SK-N-SH (cell line): ENCODE measurements at places on chromosomes 12 and 14.

- H3K27ac ChIP-seq: no peak overlapping the region
- DNase-seq: no peak
- H3K4me3 ChIP-seq: no peak overlapping the region
- no peaks in the 10 kb centered on the region for H3K36me3 ChIP-seq
- no peaks in the 10 kb centered on the region for H3K27me3 ChIP-seq
- H3K4me1 ChIP-seq: no peaks in the 10 kb centered on the region
These were observed 572.3 kb downstream of the ETNK1 start for GRCh38 chr12:23197266-23197665.

DNA sequence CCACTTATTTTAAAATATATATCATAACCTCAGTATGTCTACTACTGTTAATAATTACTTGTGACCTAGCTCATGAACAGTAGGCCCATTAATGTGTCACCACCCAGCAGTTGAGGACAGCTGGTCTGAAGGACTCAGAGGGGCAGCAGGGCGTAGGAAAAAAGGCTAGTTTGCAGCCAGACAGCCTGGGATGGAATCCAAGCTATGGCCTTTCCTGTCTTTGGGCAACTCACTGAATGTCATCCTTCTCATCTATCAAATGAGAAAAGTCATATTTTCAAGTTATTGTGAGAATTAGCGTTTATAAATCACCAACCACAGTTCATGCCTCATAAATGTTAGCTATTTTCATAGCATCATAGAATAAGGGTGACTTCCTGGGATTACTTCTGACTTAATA, 12.3 kb downstream of the DENND5B start:
- peak overlapping the region; percentile 53 for H3K27ac ChIP-seq
- no peaks in the 10 kb centered on the region; the same call in 1 of the 2 replicates for H3K4me1 ChIP-seq
- no peak for DNase-seq

- no peaks in the 10 kb centered on the region for H3K27me3 ChIP-seq
- peaks cover 4% of the 10 kb centered on the region; the same call in 1 of the 2 replicates for H3K4me1 ChIP-seq
- DNase-seq: no peak
- peak overlapping the region; percentile 90 for H3K4me3 ChIP-seq
- peak overlapping the region; percentile 99 for H3K27ac ChIP-seq
These were observed 785 bp downstream of the MLEC start for GRCh38 chr12:120687578-120688289.

DNA sequence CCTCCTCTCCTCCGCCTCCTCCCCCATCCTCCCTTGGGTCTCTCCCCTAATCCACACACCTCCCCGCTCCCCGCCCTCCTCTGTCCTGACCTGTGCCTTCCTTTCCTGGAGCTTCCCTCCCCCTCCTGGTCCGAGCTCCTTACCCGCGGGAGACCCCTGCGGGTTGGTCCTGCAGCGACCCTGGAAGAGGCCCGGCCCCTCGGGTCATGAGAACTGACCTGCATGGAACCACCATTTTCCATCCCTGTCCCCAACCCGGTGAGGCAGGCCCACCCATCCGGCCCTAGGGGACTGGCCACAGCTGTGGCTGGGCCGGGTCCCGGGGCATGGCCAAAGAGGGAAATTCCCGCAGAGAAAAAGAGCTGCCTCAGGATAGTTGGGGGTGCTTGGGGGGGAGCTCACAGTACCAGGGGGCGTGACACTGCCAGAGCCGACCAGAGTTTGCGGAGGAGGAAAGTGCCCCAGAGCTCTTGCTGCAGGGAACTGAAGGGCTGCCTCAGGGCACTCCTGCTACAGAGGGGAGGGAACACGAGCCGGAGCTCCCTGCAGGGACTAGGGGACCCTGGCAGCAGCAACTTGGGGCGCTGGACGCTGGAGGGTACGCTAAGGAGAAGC, 613 bp downstream of the ARHGEF40 start:
- peak overlapping the region; percentile 81 for H3K4me3 ChIP-seq
- H3K27ac ChIP-seq: peak overlapping the region; percentile 99
- peaks cover 22% of the 10 kb centered on the region for H3K4me1 ChIP-seq
- H3K36me3 ChIP-seq: peaks cover 32% of the 10 kb centered on the region
- H3K27me3 ChIP-seq: no peaks in the 10 kb centered on the region

- H3K27ac ChIP-seq: no peak overlapping the region
- H3K36me3 ChIP-seq: no peaks in the 10 kb centered on the region
- no peaks in the 10 kb centered on the region for H3K4me1 ChIP-seq
- H3K4me3 ChIP-seq: no peak overlapping the region
These were observed 693.0 kb downstream of the NRXN3 start for GRCh38 chr14:78863143-78863542.

DNA sequence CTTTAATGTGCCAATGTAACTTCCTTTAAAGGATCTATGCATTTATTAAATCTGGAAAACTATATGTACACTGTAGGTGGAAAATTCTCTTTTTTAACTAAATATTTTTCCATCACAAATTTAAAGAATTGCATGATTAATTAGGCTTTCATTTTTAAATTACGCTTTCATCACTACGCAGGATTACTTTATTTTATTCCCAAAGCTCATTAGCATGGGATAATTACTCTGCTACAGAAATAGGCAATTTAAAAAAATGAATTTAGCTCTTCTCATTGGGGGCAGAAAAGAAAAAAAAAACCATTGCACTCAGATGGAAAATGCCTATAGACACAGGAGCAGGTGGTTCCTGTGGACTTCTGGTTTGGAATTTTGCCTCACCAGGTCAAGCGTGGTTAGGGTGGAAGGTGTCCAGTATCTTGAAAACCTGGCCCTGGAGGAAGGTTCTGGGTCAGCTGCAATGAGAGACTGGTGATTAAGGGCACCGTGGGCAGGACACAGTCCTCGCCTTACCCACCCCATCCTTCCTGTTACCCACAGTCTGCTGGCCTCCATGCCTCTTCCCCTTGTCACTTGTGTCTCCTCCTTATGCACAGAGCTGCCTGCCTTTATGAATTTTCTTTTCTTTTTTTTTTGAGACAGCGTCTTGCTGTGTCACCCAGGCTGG, 17.3 kb upstream of the RIN3 start:
- DNase-seq: no peak
- no peak overlapping the region for H3K27ac ChIP-seq
- H3K4me3 ChIP-seq: no peak overlapping the region
- H3K4me1 ChIP-seq: no peaks in the 10 kb centered on the region
- no peaks in the 10 kb centered on the region for H3K27me3 ChIP-seq

DNA sequence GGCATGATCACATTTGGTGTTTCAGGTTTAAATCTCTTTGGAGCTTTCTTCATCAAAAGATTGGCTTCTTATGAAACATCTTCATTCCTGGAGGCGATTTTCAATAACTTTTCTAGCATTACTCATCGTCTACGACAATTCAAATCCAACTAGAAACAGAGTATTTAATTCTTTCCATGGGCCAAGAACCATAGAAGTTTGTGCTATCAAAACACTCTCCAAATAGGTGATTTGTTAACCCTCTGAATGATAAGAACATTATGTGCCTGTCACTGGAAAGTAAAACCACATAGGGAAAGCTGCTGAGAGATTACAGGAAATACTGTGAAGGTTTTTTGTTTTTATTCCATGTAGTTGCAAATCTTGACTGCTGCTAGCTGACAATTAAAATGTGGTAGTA, 6.9 kb upstream of the DCN start:
- no peaks in the 10 kb centered on the region for H3K4me1 ChIP-seq
- H3K27me3 ChIP-seq: no peaks in the 10 kb centered on the region
- H3K4me3 ChIP-seq: no peak overlapping the region

DNA sequence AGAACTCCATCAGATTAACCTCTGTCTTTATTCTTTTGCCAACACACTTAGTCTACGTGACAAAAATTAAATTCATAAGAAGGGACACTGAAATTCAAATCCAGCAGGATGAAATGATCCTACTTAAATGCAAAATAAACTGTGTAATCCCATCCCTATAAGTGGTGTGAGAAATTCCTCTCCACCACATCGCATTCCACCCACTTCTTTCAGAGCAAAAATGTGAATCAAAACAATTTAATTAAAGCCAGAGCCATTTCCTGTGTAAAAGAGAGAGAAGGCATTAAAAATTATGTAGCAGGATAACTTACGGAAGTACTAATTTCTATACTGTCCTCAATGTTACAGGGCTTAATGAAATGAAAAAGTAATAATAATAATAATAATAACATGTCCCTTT, 844.3 kb downstream of the GALC start:
- no peaks in the 10 kb centered on the region for H3K27me3 ChIP-seq
- no peaks in the 10 kb centered on the region for H3K4me1 ChIP-seq
- no peak overlapping the region for H3K4me3 ChIP-seq

DNA sequence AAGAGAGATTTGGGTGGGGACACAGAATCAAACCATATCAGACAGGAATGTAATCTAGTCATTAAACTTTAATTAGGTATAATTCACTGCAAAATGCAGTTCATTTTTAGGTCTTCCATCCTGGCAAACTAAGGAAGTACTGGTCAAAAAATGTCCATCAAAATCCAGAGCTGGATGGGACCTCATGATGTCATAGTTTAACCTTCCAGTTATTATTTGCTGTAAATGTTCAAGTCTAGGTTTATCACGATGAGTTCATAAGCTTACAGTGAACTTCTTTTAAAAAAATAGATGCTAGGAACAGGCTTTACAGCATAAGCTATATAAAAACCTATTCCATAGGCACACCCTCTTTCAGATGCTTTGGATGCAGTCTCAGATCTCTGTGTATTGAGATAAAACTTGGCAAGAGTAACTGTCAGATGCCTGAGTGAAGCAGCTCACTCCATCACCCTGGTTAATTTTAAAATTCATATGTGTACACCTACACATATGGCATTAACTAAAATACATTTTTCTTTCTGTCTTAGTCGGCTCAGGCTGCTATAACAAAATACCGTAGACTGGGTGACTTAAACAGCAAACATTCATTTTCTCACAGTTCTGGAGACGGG, 7.9 kb downstream of the SSPN start:
- no peaks in the 10 kb centered on the region for H3K27me3 ChIP-seq
- no peak overlapping the region for H3K4me3 ChIP-seq
- H3K4me1 ChIP-seq: peaks cover 3% of the 10 kb centered on the region
- no peaks in the 10 kb centered on the region for H3K36me3 ChIP-seq
- H3K27ac ChIP-seq: no peak overlapping the region
- DNase-seq: no peak

DNA sequence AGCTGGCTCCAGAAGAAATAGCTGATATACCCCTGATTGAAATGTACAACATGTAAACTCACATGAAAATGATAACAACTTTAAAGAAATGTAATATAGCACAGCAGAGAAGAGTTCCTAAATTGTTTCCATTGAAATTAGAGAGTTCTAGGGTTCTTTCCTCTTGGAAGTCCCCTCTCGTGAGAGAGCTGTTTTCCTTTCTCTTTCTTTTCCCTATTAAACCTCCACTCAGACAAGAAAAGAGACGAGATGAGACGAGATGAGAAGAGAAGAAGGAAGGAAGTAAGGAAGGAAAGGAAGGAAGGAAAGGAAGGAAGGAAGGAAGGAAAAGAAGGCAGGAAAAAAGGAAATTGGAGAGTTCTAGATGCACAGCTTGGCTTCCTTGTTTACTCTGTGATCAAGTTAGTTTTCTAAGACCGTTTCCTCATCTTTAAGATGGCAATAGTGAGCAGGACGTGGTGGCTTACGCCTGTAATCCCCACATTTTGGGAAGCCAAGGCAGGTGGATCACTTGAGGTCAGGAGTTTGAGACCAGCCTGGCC, 11.9 kb downstream of the DRAM1 start:
- H3K27ac ChIP-seq: no peak overlapping the region
- no peaks in the 10 kb centered on the region for H3K36me3 ChIP-seq
- no peak for DNase-seq
- no peak overlapping the region for H3K4me3 ChIP-seq
- no peaks in the 10 kb centered on the region; the same call in 1 of the 2 replicates for H3K4me1 ChIP-seq

- no peak overlapping the region for H3K27ac ChIP-seq
- no peaks in the 10 kb centered on the region for H3K4me1 ChIP-seq
- no peak overlapping the region for H3K4me3 ChIP-seq
- no peaks in the 10 kb centered on the region for H3K27me3 ChIP-seq
- DNase-seq: no peak
These were observed 46.0 kb downstream of the PHLDA1 start for GRCh38 chr12:75985566-75985965.
